ENCODE measurements at places on chromosomes 6 and 20.

DNA sequence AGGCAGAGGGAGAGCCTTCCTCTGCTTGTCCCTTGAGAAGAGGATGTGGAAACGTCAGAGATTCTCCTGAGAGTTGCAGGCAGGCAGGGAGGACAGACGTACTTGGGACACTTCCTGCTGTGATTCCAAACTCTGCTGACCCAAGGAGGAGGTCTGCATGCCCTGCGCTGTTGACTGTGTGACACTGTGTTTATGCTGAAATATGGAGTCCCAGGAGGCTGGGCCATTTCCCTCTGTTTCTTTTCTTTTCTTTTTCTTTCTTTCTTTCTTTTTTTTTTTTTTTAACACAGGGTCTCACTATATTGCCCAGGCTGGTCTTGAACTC, 63.5 kb upstream of the BHLHE23 start:
- no peak for DNase-seq

DNA sequence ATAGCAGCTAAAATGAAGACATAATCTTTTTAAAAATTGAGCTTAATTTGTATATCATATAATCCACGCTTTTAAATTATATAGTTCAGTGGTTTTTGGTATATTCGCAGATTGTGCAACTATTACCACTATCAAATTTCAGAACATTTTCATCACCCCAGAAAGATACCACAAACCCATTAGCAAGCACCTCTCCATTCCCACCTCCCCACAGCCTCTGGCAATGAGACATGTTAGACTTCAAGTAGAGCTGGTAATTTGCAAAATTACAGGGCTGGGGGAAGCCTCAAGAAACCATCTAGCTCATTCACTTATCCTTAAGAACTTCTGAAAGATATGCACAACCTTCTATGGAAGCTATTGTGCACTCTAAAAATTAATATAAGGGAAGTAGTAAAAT, 37.2 kb downstream of the TRMT6 start:
- DNase-seq = no peak

DNA sequence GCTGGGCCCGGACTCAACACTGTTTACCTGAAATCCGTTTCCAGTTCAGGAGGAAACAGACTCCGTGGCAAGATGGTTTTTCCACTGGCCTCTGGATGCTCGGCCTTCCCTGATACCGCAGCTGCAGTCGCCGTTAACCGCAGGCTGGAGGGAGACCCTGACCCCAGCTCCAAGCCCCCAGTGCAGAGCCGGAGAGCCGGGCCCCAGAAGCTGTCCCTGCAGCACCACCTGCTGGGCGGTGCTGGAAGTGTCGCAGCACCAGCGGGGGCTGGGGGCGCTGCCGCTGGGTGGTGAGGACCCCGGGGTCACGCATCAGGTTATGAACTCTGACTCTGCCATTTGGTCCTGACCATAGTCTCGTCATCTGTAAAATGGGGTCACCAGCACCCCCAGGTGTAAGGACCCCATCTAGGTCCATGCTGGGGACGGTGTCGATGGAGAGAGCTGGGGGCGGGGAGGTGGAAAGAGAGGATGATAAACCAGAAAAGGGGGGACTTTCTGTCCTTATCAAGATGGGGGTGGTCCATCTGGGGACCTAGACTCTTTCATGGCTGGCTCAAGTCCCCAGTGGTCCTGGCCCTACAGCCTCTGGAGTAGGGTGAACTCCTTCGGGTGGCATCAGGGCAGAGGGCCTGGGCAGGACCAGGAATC, 20.8 kb upstream of the CHRNA4 start:
- DNase-seq = no peak

GRCh38 chr20:31710423-31711108, 12.1 kb downstream of the BCL2L1 start:
- no peak for DNase-seq

DNA sequence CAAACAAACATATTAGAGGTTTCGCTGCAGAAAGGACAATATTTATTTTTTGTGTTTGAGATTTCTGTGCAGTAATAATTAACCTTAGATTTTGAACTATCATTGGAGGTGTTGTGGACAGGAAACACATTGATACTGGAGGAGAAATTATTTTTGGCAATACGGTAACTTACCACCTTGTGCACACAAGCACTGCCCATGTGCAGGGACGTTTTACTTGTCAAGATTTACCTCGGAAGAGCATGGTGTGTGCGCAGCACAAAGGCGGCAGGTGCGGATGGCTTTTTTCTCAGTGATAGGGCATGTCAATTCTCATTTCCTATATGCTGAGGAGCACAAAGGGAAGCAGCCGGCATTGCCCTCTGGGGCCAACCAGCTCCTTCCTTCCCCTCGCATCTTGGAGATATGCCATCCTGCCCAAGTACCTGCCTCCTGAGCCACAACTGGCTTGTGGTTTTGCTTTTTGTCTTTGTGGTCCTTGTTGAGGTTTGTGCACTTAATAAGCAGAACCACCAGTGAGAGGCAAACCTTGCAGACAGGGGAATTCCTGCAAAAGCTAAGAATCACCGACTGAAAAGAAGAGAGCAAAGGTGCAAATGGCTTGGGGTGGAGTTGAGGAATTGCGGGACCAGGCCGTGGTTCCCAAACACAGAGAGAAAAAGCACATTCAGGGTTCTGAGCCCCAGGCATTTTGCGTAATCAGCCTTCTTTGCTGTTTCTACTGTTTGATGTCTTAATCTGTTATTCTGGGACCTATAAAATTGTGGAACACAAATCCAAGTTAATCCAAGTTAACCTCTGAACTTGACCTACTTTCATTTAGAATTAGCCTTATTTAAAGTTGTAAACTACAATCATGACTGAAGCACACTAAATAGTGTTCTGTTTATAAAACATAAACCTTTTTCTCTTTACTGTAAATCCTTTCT, 21.9 kb downstream of the SAMD5 start:
- DNase-seq = no peak

DNA sequence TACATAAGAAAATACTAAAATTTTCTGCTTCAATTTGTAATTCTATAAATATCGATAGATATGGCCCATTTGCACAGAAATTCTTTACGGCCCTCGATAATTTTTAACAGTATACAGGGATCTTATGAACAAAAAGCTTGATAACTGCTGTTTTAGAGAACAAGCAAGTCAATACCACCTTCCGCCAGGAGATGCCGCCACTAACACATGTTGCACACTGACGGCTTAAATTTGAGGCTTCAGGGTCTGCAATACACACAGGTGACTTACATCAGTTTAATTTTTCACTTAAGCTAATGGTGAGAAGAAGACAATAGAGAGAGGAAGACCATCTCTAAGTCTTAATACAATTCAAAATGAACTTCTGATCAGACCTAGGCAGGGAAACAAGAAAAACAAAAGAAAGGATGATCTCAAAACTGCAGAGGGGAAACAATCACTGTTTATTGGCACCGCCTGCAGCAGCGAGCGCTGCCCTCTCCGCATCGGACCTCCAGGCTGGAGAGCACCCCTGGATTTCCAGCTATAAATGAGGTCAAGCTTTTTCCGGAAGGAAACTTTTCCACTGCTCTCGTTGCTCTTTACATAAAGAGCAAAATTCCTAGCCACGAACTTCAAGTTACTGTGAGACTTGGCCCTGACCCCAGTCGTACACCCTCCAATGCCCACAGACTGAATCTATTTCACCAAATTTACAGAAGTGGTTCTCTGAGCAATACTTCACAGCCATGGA, 53.9 kb downstream of the OTOR start:
- peak; percentile 77 for DNase-seq

DNA sequence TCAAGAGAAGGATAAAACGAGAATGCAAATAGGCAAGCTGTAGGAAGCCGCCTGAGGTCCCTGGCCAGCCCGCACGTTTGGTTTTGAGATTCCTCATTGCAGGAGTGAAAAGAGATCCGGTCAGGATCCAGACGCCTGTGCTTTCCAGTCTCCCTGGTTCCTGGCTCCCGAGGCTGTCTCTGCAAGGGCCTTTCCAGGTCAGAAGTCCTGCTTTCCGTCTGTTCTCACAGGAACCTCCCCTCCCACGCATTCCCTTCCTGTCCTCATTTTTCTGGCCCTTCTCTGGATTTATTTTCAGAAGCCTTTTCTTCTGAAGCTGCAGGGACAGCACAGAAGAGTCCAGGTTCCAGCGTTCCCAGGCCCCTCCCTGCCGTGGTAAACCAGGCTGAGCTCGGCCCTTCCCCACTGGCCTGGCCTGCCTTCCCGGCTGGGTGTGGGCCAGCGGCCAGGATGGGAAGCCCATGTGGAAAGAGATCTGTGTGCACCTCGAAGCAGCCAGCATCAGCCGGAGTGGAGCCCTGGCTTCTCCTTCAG, 54.0 kb downstream of the TMEM242 start:
- no peak for DNase-seq

GRCh38 chr20:52684905-52685304, 287.3 kb upstream of the TSHZ2 start:
- DNase-seq = no peak

GRCh38 chr6:149217466-149217888, 100.0 kb upstream of the TAB2 start:
- DNase-seq = no peak

GRCh38 chr6:152828431-152828830, 77.8 kb downstream of the VIP start:
- no peak for DNase-seq

GRCh38 chr6:47670851-47671250, 27.5 kb upstream of the ADGRF4 start:
- no peak for DNase-seq
